ENCODE measurements at places on chromosomes 1 and 21.

DNA sequence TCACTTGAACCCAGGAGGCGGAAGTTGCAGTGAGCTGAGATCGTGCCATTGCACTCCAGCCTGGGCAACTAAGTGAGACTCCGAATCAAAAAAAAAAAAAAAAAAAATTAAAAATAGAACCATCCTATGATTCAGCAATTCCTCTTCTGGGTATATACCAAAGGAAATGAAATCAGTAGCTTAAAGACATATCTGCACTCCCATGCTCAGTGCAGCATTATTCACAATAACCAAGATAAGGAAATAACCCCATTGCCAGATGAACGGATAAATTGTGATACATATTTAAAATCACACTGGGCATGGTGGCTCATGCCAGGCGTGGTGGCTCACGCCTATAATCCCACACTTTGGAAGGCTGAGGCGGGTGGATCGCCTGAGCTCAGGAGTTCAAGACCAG, 23.8 kb downstream of the ALDH9A1 start:
- DNase-seq, result no peak

GRCh38 chr1:48261881-48262400, 39.4 kb downstream of the SLC5A9 start:
- no peak for DNase-seq

GRCh38 chr1:189983166-189983890, 494.3 kb downstream of the BRINP3 start:
- no peak for DNase-seq

DNA sequence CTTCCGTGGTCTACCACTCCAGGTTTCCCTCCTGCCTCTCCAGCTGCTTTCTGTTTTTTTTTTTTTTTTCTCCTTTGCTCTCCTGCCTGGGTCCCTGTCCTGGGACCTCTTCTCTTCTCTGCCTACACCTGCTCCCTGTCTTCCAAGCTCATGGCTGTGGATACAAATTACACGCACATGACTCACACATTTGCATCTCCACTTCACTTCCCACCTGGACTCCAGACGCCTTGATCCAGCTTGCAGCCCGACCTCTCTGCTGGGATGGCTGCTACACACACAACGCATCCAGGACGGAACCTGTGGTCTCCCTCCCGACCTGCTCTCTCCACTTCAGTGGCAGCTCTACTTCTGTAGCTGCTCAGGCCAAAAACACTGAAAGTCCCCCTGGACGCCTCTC, 44.4 kb upstream of the B3GALT5 start:
- DNase-seq, result no peak

- DNase-seq, result no peak
Observed at GRCh38 chr1:94772845-94773244, 47.3 kb upstream of the SLC44A3 start.

Data from occipital lobe (tissue), 3 donors.